ENCODE measurements at places on chromosomes 16 and 17.

- no peak for DNase-seq
These were observed 17.5 kb downstream of the PLD6 start for GRCh38 chr17:17188586-17188985.

DNA sequence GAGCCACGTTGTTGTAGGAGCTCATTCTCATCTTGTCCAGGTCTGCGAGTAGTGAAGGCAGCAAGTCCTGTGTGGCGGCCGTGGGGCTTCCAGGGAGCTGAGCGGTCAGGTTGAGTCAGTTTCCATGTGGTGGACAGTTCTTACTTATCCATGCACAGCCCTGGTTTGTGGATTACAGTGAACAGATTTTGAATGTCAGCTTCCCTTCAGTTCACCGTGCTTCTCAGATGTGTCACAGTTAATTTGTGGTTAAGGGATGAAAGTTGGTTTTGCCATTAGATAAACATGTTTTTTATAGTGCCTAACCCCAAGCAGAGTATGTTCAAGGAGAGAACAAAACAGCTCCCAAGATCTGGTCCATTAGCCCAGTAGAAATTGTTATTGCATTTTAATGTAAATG lies 103.1 kb downstream of the RPTOR start:
- DNase-seq = no peak

GRCh38 chr16:60739737-60740683 lies 1296.2 kb downstream of the CDH8 start:
- no peak for DNase-seq

DNA sequence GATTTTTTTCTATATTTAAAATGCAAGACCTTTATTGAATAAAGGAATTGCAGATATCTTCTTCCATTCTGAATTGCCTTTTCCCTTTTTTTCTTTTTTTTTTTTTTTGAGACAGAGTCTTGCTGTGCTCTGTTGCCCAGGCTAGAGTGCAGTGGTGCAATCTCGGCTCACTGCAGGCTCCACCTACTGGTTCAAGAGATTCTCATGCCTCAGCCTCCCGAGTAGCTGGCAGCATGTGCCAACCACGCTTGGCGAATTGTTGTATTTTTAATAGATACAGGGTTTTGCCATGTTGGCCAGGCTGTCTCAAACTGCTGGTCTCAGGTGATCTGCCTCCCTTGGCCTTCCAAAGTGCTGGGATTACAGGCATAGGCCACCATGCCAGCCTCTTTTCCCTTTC lies 151.5 kb downstream of the CEP112 start:
- DNase-seq = no peak

- no peak for DNase-seq
These were observed 93.1 kb downstream of the XYLT1 start for GRCh38 chr16:17377360-17378324.

GRCh38 chr17:60506312-60506711 lies 19.7 kb downstream of the APPBP2 start:
- no peak for DNase-seq

GRCh38 chr17:31508288-31509094 lies 117.0 kb downstream of the RAB11FIP4 start:
- DNase-seq = no peak

DNA sequence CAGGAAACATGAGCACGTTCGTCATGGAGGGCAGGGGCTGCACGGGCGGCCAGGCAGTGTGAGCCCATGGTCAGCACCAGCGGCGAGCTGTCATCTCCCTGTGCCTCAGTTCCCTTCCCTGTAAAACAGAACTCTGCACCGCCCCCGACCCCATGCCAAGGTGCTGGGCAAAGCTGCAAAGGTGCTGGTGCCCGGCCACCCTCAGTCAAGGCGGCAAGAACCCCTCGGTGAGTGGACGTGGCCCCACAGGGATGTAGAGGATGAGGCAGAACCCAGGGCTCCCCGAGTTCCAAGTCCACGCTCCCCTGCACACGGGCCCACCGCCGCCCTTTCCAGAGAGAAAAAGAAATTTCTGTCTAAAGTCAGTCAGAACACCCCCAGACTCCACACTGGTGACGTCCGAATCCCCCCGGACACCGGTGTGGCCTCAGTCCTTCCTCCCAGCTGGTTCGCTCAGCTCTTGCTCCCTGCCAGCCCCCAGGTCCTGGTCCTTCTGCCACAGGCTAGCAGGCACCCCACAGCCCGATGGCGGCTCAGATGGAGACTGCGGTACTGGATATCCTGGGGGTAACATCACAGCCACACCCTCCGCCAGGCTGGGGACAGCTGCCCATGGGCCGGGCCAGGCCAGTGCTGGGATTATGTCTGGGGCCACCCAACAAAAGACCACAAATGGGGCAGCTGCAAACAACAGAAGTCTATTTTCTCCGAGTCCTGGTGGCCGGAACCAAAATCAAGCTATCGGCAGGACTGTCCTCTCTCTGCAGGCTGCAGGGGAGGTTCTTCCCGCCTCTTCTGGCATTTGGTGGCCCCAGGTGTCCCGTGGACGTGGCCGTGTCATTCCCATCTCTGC lies 14.4 kb upstream of the BAHCC1 start:
- DNase-seq = no peak

GRCh38 chr17:5200360-5200759 lies 8.7 kb upstream of the ZNF594 start:
- no peak for DNase-seq

DNA sequence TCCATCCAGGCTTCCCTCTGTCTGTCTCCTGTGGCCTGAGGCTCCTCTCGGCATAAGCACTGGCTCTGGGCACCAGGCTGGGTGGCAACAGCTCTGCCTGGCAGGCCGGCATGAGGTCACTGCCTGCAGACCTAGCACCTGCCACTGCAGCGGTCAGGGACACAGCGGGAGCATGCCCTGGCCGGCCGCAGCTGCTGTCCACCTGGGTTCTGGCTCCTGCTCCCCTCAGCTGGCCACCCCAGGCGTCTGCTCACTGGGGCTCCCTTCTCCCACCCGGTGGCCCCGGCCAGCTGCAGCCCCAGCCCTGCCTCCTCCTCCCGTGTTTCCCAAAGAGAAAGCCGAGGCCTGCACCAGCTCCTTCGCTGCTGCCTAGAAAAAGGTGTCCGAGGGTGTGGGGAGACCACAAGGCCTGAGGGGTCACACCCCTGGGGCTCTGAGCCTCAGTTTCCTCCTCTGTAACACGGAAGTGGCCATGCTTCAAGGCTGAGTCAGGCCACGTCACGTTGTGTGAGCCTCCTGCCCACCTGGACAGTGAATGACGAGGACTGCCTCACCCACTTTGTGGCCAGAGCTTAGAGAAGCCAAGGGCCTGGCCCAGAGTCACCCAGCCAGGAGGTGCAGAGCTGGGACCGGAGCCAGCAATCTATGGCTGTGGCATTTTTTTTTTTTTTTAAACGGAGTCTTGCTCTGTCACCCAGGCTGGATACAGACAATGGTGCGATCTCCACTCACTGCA lies 6.7 kb downstream of the NTHL1 start:
- DNase-seq = peak; percentile 69

DNA sequence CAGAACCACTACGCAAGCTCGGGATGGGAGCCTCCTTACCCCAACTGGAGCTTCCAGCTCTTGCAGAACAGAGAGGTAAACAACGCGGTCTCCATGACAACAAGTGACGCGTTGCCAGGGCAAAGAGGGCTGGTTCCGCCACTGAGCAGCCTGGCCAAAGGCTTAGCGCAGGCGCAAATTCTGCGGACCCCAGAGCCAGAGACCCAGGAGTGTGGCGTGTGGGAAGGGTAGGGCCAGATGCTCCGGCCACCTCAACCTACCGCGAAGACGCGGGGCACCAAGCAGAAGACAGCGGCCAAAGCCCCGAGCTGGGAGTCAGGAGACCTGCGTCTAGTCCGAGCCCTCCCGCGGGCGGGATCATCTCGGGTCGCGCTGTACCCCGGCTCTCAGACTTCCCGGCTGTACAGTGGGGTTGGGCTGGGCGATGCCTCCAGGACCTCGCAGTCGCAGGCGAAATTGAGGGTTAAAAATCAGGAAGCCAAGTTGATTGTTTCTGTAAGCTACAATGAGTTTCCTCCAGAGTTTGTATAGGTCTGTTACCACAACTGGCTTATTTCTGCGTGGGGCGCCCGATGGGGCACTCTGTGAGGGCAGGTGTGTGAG lies at the start of gene TEKT1:
Gene TEKT1 (minus strand): TSS at position 69 of the 603 bp plus-strand sequence. CDS start 1,353 bp downstream, outside the sequence.
- peak; percentile 29 for DNase-seq

GRCh38 chr17:61282377-61282776 lies 117.3 kb upstream of the TBX2 start:
- no peak for DNase-seq

All from cerebellum (tissue), 4 donors.